ENCODE measurements at places on chromosomes 4 and X. TPM values are rescaled to one million over a fixed set of nuclear protein-coding genes. Genes with fewer than 3 reads are reported as not detected.

GRCh38 chrX:143081231-143081630 lies 55.5 kb downstream of the SPANXN4 start:
- DNase-seq, result no peak

GRCh38 chr4:41600243-41600912 lies 62.4 kb downstream of the LIMCH1 start:
- no peak for DNase-seq

GRCh38 chr4:84995386-84995785 lies 28.9 kb upstream of the WDFY3 start:
- DNase-seq, result no peak

DNA sequence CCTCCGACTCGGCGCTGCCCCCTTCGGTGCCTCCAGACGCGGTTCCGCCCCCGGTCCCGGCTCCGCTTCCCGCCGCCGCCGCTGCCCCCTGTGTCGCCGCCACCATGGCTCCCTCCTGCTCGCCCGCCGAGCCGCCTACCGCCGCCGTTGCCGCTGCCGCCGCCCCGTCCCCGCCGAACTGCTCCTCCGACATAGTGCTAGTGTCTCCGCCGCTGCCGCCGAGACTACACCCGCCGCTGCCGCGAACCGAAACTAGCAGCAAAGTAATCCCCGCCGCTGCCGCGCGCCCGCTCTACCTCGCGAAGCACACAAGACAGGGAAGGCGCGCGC lies 340 bp downstream of the HNRNPD start:
- peak; percentile 81 for DNase-seq

- DNase-seq, result no peak
Measured at GRCh38 chr4:177740563-177740962, 298.3 kb upstream of the AGA start.

- no peak for DNase-seq
Measured at GRCh38 chr4:177108708-177109107, 201.0 kb upstream of the NEIL3 start.

DNA sequence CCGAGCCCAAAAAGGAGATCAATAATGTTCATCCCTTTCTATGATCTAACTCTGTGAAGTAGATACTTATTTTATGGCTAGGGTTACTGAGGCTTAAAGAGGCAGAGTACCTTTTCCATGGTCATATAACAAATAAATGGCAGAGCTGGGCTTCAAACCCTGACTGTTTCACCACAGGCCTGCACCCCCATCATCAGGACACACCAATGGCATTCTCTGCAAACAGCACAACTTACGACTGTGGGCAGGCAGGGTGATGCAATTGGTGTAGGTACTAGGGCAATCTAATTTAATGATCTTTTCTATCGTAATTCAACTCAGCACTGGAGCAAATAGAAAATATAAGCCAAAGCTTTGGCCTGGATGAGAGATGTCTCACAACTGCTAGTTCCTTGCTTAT lies 118.8 kb upstream of the CBR4 start:
- no peak for DNase-seq

- DNase-seq, result peak; percentile 64
Measured at GRCh38 chr4:140012688-140013486, 141.1 kb downstream of the MAML3 start.

GRCh38 chr4:113781439-113782040 lies 20.0 kb upstream of the CAMK2D start:
- no peak for DNase-seq

GRCh38 chrX:153445856-153446635 lies at the start of gene TREX2:
Gene TREX2, minus strand, starts transcription at chrX:153446056. Its CDS starts 626 bp downstream, at chrX:153445430.
- DNase-seq, result no peak

GRCh38 chr4:158809611-158810486 lies 41.0 kb downstream of the FNIP2 start:
- DNase-seq, result no peak

Gene GABRG1
- total RNA-seq, result not detected

Gene LDB2
- 0.14 TPM for total RNA-seq

Gene PLAC8
- 54.4 TPM for total RNA-seq

Gene SPIN2A
- 0.54 TPM for total RNA-seq

Gene SLC16A2
- 1.5 TPM for total RNA-seq

Gene NCBP2L
- total RNA-seq, result not detected

Gene MAMLD1
- total RNA-seq, result 1.6 TPM

Gene ALB
- not detected for total RNA-seq

Gene CEP135
- total RNA-seq, result 17.5 TPM

Measured in activated CD4-positive, alpha-beta T cell treated with anti-CD3 and anti-CD28 coated beads for 36 hours (primary cell).